NCI-H1694 (cell line): ENCODE measurements at places on chromosomes 7 and 10.

GRCh38 chr7:102169651-102170392 lies 116.8 kb upstream of the SH2B2 start:
- no peak for DNase-seq

DNA sequence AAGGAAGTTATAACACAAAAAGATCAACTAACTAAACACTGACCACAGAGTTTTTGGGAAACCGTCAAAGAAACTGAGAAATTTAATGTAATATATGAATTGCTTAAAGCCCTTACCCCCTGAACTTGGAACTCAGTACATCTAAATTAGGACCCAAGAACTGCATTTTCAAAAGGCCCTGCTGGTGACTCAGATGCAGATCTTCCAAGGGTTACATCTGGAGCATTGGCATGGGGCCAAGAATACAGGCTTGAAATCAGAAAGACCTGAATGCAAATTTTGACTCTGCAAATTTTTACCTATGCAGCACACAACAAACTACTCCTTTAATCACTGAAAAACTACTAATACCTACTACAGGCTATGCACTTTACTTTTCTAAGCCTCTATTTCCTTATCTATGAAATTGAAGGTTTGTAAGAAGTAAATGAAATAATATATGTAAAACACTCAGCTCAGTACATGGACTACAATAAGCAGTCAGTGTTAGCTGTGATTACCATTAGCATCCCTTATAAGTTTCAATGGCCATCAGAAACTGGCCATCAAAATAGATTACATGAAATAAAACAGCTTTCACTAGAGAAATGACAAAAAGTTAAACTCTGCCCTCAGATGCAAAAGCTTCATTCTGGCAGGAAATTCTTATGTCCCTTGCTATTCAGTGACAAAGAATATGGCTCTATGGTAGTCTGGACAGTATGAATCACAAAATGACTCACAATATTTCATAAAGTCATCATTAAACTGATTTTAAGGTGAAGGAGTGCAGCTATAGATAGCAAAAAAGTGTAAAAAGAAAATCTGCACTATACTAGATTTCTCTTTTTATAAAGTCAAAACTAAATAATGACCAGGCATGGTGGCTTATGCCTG lies 43.6 kb downstream of the NSUN6 start:
- peak; percentile 37 for DNase-seq

DNA sequence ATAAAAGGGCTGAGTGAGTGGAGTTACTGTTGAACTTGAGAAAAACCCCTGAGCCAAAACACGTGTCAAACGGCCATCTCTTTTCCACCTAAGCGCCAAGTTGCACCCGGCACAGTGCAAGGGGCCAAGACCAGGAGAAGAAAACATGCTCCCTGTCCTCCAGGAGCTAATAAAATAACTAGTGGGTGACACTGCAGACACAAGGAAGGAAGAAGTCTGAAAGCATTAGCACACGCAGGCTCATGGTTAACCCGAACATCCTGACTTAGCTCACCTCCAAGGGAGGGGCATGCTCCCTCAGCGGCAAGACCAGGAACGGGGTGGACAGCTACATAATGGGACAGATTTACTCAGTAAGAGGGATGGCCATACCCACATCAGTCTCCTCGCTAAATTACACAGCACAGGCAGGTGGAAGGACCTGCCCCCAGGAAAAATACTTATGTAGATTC lies 65.0 kb downstream of the PIP4K2A start:
- DNase-seq = no peak

DNA sequence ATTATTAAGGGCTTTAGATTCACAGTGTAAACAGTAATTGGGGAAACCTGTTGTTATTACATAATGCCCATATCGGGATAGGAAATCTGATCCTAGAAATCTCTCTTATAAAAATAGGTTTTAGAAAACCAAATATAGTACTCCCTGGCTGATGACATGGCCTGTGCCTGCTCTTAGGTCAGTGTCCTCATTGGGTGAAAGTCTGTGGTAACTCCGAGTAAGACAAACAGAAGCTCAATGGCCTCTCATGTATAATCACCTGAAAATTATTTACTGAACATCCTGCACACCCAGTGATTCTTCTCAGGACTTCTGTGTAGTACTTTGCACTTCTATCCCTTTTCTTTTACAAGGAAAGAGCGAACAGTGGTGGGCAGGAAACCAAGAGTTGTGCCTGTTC lies 37.8 kb downstream of the SEM1 start:
- DNase-seq = no peak

- no peak for DNase-seq
Observed at GRCh38 chr7:140661124-140661523, 11.6 kb upstream of the ADCK2 start.

DNA sequence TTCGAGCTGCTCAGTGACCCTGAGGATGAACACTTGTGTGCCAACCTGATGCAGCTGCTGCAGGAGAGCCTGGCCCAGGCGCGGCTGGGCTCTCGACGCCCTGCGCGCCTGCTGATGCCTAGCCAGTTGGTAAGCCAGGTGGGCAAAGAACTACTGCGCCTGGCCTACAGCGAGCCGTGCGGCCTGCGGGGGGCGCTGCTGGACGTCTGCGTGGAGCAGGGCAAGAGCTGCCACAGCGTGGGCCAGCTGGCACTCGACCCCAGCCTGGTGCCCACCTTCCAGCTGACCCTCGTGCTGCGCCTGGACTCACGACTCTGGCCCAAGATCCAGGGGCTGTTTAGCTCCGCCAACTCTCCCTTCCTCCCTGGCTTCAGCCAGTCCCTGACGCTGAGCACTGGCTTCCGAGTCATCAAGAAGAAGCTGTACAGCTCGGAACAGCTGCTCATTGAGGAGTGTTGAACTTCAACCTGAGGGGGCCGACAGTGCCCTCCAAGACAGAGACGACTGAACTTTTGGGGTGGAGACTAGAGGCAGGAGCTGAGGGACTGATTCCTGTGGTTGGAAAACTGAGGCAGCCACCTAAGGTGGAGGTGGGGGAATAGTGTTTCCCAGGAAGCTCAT lies 1.1 kb downstream of the DDIT4 start:
- DNase-seq = no peak
